Bone marrow (tissue), 2 donors: ENCODE measurements at places on chromosomes 12 and 14.

DNA sequence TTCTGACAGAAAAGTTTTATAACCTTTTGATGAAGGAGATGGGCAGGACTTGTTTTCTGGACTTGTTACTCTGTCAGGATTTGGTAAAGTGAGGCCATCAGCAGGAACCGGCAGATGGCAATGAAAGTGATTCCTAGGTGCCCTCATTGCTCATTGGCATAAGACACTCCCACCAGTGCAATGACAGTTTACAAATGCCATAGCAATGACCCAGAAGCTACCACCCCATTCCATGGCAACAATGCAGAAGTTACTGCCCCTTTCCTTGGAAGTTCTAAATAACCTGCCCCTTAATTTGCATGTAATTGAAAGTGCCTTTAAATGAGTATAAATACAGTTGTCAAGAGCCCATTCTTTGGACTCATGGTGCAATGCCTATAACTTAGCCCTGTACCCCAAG is 222.6 kb downstream of the CEP128 start:
- DNase-seq: no peak

DNA sequence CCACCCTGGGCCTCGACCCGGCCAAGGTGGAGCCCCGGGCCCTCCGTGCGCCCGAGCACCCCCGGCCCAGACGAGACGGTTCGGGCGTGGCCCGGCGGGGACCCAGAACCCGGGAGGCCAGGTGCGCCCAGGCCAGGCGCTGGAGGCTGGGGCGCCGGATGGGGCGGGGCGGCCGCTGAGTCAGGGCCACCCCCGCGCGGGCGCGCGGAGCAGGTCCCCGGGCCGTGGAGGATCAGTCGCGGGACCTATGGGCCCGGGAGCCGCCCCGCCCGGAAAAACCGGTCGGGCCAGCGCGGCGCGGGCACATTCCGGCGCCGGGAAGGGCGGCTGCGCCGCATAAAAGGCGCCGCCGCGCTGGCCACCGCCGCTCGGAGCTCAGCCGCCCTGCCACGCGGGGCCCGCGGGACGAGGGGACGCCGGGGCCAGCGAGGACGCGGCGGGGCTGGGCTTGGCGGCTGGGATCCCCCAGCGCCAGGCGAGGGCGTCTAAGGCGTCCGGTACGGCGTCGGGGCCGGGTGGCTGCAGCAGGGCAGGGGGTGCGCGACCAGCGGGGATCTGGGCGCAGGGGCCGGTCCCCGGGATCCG is 21.5 kb upstream of the KIF26A start:
- DNase-seq: no peak

DNA sequence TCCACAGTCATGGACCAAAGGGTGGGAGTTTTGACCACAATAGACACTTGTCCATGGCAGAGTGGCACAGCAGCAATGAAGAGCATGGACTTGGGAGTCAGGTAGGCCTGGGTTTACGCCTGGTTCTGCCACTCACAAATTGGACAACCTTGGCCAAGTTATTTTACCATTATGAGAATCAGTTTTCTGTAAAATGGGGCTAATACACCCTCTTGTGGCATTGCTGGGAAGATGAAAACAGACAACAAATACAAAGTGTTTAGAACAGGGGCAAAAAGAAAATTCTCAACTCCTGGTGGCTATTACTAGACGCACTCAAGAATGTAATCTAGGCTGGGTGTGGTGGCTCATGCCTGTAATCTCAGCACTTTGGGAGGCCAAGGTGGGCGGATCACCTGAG is 2.6 kb downstream of the C12orf43 start:
- DNase-seq: no peak

GRCh38 chr12:74283646-74284045 is 254.0 kb upstream of the ATXN7L3B start:
- no peak for DNase-seq

DNA sequence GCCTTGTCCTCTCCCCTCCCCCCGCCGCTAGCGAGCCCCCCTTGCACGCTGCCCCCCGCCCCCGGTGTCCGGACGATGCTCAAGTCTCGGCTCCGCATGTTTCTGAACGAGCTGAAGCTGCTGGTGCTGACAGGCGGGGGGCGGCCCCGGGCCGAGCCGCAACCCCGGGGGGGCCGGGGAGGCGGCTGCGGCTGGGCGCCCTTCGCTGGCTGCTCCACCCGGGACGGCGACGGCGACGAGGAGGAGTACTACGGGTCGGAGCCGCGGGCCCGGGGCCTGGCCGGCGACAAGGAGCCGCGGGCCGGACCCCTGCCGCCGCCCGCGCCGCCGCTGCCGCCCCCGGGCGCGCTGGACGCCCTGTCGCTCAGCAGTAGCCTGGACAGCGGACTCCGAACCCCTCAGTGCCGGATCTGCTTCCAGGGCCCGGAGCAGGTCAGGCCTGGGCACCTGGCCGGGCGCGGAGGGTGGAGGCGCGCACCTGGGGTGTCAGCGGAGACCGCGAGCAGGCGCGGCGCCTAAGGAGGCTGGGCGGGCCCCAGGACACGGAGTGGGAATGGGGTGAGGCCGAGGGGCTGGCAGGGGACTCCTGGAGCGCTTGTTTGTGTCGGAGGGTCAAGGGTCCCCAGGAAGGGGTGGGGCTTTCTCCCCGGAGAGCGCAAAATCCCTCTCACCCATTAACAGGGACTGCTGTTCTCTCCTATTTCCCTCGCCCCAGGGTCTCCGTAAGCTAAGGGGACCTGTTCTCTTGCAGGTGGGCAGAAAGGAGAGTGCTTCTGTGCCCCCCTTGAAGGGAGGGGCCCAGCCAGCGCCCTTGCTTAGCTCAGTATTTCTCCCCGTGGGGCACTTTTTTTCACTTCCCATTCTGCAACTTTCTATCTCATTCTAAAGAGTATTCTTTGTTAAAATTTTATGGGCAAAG is 810 bp downstream of the MARCHF9 start:
- no peak for DNase-seq

DNA sequence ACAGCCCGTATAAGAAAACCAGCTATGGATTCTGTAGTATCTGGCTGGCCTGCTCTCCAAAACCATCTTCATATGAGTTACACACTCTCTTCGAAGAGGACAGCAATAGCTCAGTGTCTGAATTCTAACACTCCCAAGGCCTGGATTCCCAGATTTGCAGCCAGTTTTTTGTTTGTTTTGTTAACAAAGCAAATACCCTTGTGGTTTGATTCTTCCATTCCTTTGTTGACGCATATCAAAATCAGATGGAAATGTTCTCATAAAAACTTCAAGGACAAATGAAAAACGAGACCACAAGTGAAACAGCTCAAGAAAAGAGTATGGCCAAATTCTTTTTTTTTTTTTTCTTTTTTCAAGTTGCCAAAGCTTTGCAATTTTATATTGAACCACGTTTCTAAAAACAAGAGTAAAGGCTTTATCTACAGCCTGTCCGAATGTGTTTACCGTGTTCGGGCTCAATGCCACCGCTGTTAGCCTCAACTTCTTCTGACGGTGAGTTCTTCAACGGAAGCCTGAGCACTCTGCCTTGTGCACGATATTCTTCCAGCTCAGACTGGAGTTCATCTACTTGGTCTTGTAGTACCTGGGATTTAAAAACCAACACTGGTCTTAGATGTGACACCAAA is 67.5 kb downstream of the NIN start:
- no peak for DNase-seq

DNA sequence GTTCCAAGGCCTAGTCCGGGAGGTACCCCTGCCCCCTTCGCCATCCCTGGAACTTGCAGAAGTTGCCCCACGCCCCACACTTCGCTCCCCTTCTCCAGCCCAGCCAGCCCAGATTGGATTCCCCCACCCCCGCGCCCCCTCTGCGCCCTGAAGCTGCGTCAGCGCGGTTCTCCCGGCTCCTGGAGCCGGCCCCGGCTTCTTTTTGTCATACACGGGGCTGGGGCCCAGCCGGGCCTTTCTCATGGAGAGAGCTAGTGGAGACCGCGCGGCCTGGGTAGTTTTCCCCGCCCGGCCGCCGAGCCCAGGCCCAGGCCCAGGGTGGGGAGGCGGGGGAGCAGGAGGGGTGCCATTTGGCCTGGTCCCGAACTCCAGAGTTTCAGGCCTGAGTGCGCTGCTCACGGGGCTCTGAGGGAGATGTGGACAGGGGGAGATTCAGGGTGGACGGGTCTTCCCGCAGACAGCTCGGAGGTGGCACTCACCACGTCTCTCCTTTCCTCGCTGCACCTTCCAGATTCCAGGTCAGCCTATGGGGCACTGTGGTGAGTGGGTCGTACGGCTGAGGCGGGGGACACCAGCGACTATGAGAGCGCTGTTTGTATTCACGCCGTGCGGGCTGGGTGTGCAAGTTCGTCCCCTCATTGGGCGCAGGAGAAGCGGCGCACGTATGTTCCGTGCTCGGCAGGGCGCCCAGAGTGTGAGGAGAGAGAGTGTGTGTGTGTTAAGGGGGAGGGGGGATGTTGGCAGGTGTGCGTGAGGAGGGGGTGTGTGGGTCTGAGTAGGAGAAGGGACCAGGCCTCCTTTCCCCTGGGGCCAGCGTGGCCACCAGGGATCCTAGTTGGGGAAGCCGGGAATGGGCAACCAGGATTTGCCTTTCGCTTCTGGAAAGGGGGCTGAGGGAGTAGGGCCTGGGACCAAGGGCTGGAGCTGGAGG is 785 bp upstream of the LHX5 start:
- no peak for DNase-seq

DNA sequence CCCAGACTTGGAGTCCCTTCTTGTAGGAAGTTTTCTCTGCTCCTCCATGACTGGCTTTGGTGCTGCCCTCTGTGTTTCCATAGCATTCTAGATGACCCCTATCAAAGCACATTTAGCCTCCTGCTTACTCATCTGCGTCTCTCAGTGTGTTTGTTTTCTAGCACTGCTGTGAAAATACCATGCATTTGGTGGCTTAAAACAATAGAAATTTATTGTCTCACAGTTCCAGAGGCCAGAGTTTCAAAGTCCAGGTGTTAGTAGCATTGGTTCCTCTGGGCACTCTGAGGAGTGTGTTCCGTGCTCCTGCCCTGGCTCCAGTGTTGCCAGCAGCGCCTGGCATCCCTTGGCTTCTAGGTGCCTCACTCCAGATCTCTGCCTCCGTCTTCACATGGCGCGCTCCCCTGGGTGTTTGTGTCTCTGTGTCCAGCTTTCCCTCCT is 86.1 kb downstream of the CACNA1C start:
- DNase-seq: no peak

GRCh38 chr14:41868396-41868795 is 261.7 kb downstream of the LRFN5 start:
- DNase-seq: no peak

DNA sequence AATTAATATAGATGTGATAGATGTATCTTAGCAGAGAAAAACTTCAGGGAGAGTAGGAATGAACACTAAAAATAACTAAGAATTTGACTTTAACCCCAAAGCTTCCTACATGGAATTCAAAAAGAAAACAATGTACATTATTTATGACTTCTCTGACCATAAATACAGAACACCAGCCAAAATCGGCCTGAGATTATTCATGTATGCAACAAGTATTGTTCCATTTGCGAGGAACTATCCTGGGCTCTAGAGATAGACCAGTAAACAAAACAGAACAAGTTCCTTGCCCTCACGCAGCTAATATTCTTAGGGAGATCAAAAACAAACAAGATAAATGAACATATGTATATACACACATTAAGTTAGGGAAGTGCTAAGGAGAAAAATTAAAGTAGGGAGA is 432.3 kb upstream of the SOX5 start:
- DNase-seq: no peak

- DNase-seq: no peak
These were observed 1494.7 kb upstream of the TMEM132C start for GRCh38 chr12:126772171-126772864.

DNA sequence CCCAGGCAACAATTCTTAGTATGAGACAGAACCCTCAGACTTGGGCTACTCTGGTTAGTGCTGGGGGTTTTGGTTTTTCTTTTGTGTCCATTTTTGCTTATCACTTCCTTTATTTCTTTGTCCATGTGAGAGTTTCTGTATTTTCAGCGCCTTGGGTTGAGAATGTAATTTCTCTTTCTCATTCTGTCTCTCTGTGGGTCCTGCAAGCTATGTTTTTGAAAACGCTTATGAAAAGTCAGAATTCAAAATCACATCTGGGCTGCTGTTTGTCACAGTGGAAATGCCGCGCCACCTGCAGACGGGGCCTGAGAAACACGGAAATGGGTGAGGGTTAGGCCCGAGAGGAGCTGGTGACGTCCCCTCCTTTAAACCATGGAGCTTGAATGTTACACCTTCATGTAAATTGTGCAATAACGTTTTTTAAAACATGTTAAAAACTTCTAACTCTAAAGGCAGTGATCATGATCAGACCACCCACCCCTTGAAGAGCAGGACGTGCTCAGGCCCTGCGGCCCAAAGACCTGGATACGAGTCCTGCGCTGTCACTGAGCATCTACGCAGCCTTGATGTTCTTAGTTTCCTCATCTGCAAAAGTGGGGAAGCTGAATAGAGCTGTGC is 26.1 kb downstream of the JDP2 start:
- no peak for DNase-seq
